ENCODE measurements at places on chromosomes 6 and 20. TPM values are rescaled to one million over a fixed set of nuclear protein-coding genes. Genes with fewer than 3 reads are reported as not detected.

SYCP2L gene
- total RNA-seq, result not detected

CPXM1 gene
- under 0.01 TPM for total RNA-seq

GRM1 gene
- not detected for total RNA-seq

SPDEF gene
- total RNA-seq, result not detected

SNAP91 gene
- 0.33 TPM for total RNA-seq

DNA sequence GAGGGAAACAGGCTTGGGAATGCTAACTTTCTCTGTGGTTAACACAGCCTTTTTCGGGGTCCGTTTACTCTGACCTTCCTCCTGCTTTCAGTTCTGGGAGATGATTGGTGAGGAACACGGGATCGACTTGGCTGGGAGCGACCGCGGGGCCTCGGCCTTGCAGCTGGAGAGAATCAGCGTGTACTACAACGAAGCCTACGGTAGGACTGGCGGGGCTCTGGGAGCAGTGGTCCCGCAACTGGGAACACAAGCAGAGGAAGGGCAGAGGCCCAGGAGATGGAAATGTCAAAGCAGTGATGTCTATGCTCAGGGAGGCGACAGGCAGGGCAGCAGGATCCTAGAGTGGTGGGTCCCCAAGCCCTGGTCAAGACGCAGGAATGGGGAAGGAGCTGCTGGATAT lies 3.5 kb downstream of the TUBB1 start:
- no peak for DNase-seq

- DNase-seq, result no peak
Observed at GRCh38 chr6:88177961-88178464, 11.9 kb upstream of the CNR1 start.

DNA sequence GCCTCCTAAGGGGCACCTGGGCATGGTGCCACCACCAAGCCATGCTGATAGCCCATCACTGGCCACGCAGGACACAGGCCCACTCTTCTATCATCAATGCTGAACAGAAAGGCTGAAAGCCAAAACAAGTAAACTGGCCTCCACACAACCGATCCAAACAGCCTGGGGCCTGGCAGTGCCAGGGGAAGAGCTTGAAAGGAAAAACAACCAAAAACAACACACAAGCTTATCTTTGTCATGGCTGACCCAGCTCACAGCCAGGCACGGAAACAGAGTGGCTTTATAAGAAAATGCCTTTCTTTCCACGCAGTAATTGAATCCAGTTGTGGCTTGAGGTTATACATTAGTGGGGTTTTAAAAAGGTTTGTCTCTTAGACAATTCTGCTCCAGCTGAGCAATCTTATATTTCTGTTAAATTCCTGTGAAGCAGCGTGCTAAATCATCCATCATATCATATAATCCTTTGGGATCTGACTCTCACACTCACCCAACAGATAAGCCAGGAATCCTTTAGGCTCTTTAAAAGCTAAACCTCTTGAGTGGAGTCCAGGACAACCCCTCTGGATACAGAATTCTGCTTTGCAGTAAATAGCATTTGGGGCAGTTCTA lies 65.4 kb upstream of the SLC22A16 start:
- no peak for DNase-seq

DNA sequence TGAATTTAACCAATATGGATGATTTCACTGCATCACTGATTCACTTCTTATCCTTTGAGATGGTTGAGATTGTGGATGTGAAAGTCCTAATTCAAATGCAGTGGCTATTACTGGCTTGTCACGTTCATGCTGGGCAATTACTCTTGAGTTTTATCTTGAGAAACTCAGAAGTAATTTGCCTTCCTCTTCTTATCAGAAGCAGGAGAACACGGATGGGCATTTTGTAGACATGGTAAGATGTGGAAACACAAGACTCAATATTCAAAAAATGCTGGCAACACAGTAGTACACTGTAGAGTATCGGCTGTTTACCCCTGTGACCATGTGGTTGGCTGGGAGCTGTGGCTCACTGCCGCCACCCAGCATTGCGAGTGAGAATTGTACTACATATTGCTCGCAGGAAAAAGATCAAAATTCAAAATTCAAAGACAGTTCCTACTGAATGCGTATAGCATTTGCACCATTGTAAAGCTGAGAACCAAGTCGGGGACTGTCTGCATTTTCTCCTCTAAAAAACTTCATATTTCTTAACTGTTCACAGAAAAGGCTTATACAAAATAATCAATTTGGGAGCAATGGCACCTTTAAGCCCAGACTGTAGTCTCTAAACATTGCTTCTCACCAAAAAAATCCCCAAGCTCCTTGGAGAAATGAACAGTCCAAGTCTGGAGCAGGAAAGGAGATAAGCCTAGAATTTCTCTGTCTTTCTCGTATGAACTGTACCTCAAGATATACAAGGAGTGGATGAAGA lies 61.9 kb upstream of the ELOVL5 start:
- peak; percentile 13 for DNase-seq

GRCh38 chr20:20480689-20481088 lies 112.8 kb downstream of the INSM1 start:
- DNase-seq, result peak; percentile 79

GRCh38 chr6:56842686-56843475 lies 112.0 kb upstream of the BEND6 start:
- DNase-seq, result peak; percentile 64

Data from mammary epithelial cell (primary cell).